Skin of body (tissue), 3 donors: ENCODE measurements at places on chromosomes 13 and 19.

- DNase-seq, result peak; percentile 87
Observed at GRCh38 chr19:20237773-20238623, 71.0 kb downstream of the ZNF486 start.

- DNase-seq, result no peak
Observed at GRCh38 chr13:68099631-68100030, 869.5 kb upstream of the PCDH9 start.

DNA sequence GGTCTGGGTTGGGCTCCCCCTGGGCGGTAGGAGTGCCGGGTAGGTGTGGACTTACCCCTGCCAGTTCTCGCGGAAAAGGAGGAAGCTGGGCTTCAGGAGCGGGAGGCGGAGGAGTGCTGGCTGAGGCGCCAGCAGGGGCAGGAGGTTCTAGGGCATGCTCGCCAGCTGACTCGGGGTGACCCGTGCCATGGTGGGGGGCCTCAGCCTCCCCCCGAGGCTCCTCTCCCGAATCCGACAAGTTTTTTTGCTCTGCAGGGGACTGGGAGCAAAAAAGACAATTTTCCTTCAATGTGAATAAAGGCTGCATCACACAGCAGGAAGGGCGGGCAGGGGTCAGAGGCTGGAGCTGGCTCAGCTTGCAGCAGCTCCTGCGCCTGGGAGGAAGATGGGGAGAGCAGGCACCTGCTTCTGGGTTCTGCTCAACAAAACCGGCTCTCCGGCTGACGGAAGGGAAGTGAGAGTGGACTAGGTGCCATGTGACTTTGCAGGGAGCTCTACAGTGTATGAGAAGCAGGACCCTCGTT, 26.5 kb downstream of the RANBP3 start:
- no peak for DNase-seq

DNA sequence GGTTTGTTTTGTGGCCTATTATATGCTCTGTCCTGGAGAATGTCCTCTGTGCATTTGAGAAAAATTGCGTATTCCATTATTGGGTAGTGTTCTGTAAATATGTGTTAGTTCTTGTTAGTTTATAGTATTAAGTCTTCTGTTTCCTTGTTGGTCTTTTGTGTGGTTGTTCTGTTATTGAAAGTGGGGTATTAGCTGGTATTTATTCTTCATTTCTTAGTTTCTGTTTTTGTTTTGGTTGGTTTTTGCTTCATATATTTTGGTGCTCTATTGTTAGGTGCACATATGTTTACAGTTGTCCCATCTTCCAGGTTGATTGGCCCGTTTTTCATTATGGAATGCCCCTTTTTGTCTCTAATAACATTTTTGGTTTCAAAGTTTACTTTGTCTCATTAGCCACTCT, 77.3 kb downstream of the DNAJC15 start:
- no peak for DNase-seq

- no peak for DNase-seq
Observed at GRCh38 chr13:46844431-46844830, 47.5 kb upstream of the ESD start.

DNA sequence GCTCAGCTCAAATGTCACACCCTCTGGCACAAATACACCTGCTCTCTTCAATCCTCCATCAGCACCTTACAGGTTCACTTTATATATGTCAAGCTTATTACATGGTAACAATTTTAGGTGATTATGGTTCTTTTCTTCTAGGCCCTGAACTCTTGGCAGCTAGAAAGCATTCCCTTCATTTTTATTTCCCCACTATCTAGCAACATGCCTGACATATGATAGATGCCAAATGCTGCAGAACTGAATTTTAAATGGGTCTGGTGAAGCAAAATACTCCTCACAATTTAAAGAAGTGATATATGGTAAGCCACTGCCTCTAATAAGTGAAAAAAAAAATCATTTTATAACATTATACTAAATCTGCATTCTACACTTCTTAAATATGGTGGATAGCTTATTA, 95.2 kb downstream of the USP12 start:
- DNase-seq, result no peak

GRCh38 chr13:112179995-112180394, 113.0 kb downstream of the SOX1 start:
- no peak for DNase-seq

DNA sequence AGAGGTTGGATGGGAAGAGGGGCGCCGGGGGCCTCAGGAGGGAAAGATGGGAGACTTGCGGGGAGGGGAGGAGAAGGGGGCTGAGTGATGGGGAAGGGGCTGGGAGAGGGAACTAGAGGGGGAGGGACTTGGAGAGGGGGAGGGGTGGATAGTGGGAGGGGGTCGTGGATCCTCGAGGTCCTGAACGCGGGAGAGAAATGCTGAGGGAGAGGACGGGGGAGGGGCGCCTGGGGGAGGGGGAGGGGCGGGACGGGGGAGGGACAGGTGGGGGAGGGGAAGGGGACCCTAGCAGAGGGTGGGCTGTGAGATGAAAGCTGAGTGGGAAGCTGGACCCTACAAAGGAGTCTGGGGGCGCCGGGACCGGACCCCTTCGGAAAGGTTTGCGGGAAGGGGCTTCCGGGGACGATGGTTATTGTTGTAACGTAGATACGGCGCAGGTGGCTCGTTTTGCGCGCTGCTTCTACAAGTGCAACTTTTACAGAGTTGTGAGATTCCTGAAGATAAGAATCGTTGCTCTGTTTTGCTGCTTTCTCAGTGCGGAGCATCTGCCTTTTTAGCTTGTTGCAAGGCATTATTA, 418 bp downstream of the ZNF444 start:
- no peak for DNase-seq

DNA sequence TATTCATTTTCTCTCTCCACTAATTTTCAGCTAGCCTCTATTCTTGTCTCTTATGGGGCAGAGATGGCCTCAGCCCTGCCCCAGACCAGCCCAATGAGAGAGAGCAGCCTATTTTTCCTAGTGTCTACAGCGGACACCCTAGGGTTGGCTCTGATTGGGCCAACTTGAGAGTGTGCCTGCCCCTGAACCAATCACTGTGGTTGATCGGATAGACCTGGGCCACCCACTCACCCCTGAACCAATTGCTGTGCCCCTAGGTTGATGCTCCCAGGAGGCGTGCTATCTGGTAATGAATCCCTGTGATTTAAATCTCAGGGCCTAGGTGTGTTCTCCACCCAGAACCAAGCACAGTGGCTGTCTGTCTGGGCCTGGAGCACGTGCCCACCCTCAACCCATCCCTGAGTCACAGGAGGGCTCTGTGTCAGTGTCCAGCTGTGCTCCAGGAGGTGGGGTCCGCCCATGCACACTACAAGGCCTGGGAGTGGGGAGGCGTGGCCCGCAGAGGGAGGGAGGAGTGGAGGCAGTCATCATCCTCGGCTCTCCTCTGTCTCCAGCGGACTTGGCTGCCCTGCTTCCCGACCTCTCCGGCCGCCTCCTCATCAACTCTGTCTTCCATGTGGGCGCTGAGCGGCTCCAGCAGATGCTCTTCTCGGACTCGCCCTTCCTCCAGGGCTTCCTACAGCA, 14.9 kb upstream of the SCN1B start:
- DNase-seq, result no peak

- DNase-seq, result no peak
Observed at GRCh38 chr13:23778879-23779278, 110.3 kb downstream of the MIPEP start.

GRCh38 chr19:29540114-29540513, 14.3 kb downstream of the VSTM2B start:
- DNase-seq, result no peak

- DNase-seq, result no peak
Observed at GRCh38 chr13:99640260-99640659, 139.0 kb downstream of the TM9SF2 start.

DNA sequence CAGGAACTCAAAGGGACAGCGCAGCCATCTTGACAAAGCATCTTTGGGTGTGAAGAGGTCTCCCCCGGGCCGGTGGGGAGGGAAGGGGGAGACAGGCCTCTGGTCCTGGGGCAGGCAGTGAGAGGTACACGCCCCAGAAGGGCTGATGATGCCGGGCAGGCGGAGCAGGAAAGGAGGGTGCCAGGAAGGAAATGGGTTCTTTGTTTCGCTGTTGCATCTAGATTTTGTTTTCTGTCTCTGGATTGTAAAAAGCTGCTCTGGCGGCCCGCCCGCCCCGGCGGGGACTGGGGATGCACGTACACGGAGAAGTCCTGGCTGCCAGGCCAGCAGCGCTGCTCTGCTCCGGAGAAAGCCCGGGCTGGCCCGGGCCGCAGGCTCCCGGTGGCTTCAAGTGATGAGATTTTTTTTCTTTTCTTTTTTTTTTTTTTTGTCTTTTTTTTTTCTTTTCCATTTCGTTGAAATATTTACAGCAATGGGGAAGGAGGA, 13.2 kb upstream of the ASF1B start:
- peak; percentile 81 for DNase-seq

- DNase-seq, result peak; percentile 63
Observed at GRCh38 chr19:17841810-17842662, 5.7 kb downstream of the JAK3 start.

- no peak for DNase-seq
Observed at GRCh38 chr13:46379611-46380010, 7.4 kb downstream of the RUBCNL start.

DNA sequence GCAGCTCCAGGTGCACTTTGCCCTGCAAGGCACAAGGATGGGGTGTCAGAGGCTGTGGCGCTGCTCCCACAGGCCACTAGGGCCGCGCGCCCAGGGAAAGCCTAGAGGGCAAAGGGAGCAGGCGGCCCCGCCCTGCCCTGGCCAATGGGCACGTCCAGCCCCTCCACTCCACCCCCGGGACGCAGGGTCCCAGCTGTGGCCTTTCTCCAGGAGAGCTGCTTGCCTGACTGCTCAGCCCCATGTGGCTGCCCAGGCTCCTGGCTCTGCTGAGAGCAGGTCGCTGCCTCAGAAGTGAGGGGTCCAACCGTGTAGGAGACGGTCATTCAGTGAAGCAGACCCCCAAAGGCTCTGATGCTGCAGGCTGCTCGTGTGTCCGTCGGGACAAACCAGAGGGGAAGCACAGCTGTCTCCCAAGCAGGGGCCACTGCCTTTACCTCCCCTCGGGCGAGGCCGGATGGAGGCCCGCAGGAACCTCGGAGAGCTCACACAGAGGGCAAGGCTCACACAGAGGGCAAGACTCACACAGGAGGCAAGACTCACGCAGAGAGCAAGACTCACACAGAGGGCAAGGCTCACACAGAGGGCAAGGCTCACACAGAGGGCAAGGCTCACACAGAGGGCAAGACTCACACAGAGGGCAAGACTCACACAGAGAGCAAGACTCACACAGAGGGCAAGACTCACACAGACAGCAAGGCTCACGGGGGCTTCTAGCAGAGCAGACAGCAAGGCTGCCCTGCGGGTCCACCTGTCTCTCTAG, 56.2 kb upstream of the C13orf46 start:
- no peak for DNase-seq

DNA sequence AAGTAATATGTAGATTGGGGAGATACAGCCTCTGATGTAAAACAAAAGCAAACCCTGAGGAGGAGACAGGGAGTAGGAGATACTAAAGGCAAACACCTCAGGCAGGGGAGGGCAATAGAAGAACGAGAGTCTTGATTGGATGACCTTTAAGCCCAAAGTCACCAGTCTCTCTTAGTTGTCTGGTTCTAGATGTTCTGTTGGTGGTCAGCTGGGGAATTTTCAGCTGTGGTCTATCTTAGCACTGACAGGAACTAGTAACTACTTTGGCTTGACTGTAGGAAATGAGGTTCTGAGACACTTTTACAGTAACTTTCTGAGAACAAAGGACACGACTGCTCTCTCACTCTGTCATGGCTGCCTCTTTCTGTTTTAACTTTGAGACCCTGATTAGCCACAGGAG, 290.7 kb upstream of the MIR17HG start:
- DNase-seq, result no peak

DNA sequence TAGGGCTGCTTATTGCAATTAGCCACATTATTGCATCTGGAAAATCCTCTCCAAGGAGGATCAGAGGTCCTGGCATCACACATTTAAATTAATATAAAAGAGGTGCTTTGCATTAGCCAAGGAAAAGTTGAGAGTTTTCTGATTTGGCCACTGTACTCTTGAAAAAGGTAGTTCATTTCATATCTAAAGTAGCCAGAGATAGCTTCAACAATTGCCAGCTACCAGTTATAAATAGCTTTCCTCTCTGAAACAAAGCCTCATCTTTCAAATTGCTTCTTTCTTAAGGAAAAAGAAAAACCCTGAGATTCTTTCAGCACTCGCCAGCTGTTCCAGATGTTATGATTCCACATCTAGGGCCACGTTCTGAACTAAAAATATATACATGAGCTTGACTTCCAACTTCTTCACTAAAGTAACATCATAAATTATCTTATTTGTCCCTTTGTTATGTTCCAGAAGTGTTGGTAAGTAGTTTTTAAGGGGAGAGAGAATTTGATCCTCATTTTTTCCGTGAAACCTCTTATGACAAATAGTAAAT, 69.6 kb downstream of the ERCC5 start:
- peak; percentile 46 for DNase-seq

DNA sequence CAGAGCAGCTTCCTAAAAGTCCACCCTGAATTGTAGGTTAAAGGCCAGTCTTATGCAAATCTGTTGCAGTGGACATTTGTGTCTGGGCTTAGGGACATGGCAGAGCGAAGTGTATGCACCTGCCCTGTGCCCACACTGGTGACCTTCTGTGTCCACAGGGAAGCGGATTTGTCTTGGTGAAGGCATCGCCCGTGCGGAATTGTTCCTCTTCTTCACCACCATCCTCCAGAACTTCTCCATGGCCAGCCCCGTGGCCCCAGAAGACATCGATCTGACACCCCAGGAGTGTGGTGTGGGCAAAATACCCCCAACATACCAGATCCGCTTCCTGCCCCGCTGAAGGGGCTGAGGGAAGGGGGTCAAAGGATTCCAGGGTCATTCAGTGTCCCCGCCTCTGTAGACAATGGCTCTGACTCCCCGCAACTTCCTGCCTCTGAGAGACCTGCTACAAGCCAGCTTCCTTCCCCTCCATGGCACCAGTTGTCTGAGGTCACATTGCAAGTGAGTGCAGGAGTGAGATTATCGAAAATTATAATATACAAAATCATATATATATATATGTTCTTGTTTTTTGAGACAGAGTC, 25.5 kb downstream of the CYP2B6 start:
- no peak for DNase-seq
